Activated T-cell treated with anti-CD3 and anti-CD28 coated beads, Interleukin-2, amount 50 U/mL, for 24 hours (primary cell): ENCODE measurements at places on chromosomes 6 and 20.

GRCh38 chr20:56453352-56453751 lies 15.1 kb upstream of the RTF2 start:
- no peak for DNase-seq

DNA sequence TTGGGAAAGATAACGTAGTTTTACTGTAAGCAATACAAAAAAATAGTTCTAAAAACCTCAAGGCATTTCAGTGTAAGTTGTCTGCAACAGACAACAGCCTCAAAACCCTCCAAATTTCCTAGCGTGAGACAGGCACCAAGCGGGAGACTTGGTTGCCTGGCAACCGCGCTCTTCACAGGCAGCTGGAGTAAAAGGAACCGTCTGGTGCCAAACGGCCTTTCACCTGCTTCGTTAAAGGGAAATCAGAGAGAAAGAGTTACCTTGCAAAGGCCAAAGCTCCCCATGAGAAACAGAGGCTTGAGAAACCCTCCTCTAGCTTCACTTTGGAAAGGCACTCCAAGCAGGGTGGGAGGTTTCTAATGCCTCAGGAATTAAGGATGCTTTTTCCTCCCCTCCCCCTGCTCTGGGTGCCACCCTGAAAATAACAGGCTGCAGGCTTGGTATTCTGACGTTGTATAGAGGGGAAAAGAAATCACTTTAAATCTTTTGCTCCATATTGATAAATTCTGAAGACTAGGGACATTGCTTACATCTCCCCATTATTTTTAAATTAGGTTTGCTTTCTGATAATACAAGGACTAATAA lies 129.7 kb upstream of the UFL1 start:
- no peak for DNase-seq

GRCh38 chr20:59751075-59751711 lies 146.9 kb downstream of the PHACTR3 start:
- peak; percentile 45 for DNase-seq

DNA sequence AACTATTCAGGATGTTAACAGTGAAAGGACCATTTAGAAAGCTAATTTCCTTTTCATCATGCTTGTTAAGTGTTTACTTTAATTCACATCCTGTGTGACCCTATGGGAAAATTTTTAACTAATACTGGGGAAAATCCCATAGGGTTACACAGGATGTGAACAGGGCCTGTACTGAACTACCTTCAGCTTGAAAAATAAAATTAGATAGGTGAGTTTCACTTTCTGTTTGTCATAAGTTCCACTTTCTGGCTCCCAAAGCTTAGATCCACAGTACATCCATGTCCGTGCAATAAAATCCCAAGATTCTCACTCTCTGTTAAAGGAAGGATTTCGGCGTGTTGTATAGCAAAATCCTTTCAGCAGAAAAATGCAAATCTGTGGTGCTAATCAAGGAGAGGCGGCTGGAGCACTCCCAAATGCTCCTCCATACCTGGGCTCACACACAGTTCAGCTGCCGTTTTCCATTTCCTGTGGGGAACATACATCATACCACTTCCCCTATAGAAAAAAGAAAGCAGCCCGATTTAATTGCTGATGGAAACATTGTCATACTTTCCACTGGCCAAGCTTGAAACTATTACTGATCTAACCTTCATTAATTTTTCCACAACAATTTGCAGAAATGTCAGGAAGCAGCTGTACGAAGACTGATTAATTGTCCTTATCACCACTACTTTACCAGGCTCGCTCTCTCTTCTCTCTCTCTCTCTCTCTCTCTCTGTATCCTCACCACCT lies 125.2 kb downstream of the HIVEP2 start:
- peak; percentile 61 for DNase-seq

DNA sequence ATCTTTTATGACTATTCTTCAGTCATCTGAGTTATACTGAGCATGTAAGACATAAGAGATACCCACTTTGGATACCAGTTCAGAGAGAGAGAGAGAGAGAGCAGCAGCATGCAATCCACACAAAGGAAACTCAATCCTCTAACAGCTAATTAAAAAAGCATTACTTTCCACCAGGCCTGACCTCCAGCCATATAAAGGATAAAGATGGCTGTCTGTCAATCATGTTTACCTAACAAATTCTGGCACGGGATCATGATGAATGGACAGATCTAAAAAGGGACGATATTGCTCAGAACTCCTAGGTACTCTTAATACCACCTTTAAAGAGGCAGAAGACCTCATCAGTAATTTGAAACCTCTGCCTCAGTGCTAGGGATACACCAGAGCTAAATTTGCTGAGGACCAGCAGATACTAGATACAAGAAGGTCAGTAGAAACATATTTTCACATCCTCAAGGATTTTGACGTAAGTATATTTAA lies 159.2 kb downstream of the RPS12 start:
- no peak for DNase-seq

DNA sequence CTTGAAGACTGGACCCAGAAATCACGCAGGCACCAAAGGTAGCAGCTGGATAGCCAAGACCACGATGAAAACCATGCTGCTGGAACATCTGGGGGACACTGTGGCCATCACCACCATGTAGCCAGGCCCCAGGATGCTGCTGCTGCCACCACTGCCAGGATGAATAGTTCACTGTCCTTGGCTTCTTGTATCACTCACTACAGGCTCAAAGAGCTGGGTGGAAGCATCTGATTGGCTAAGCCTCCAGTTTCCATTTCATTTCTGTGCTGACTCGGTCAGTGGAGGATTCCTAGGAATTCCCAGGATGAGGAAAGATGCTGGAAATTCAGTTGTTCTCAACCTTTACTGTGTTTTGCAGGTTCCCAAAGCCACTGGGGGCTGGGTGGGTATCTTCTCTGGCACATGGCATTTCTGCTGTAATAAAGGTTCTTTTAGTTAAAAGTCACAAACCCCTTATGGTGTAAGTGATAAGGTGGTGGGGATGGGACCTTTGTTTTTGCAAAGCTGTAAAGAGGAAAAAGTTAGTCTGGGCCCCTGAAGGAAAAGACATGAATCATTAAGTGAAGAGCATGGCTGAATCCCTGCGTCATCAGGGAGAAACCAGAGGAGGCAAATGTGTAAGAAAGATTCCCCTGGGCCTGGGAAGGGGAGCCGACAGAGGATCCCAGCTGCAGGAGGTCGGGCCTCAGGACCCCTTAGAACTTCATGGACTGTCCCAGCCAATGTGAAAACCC lies 75.6 kb upstream of the RNF24 start:
- peak; percentile 16 for DNase-seq

- DNase-seq: no peak
Measured at GRCh38 chr6:104573350-104573749, 286.4 kb downstream of the HACE1 start.

GRCh38 chr20:59781226-59781625 lies 152.2 kb downstream of the SYCP2 start:
- no peak for DNase-seq

GRCh38 chr6:111590209-111590980 lies 15.3 kb downstream of the TRAF3IP2 start:
- DNase-seq: no peak

DNA sequence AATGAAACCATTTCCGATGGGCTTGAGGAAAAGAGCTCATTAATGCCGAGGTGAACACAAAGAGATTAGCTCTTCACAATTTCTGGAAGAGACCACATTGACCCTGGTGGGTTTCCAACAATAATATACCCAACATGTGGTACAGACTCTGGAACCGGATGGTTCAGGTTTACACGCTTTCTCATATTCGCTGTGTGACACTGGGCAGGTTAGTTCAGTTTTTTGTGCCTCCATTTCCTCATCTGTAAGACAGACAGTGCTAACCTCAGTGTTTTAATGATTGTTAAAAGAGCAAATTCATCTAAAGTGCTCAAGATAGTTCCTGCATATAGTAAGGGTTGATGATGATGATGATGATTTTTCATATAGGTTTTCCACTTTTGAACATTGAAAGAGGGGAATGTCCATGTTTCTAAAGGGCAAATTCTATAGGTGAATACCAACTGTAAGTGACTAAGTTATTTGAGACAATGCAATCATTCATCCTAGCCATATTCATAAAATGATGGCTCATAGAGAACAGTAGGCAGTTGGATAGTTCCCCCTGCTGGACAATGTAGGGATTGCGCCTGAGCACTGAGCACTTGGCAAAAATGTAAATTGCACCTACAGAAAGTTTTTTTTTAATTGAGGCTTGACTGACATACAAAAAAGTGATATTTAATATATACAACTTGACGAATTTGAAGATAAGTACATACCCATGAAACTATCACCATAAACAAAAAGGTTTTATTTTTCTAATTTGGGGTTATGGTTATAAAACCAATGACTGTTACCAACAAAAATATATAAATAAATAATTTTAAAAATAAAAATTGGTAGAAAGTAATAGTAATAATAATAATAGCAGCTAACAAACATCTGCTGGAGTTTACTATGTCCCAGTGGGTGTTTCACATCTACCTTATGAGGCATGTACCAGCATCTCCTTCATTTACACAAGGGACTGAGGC lies 2.1 kb upstream of the PERP start:
- DNase-seq: peak; percentile 83

DNA sequence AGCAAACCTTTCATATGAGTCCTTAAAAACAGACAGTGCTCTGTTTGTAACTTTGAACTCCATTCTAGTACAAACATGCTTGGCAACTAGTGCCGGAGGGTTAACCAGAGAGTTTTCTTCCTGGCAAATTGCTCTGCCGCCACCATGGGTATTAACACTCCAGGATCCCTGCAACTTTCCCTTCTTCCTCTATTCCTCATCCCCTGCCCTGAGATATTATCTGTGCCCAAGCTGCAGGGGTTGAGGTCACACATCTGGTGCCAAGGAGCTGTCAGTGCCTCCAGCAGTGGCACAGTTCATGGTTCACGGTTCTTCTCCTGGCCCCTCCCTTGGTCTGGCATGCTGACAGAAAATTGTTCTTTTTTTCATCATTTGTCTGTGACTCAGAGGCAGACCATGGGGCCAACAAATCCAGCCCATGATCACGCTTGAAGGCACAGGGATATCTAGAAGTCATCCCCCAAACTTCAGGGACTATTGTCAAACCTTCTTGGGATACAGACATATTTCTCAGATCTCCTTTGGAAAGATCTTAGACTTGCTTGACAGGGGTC lies 77.5 kb downstream of the ATXN1 start:
- no peak for DNase-seq

DNA sequence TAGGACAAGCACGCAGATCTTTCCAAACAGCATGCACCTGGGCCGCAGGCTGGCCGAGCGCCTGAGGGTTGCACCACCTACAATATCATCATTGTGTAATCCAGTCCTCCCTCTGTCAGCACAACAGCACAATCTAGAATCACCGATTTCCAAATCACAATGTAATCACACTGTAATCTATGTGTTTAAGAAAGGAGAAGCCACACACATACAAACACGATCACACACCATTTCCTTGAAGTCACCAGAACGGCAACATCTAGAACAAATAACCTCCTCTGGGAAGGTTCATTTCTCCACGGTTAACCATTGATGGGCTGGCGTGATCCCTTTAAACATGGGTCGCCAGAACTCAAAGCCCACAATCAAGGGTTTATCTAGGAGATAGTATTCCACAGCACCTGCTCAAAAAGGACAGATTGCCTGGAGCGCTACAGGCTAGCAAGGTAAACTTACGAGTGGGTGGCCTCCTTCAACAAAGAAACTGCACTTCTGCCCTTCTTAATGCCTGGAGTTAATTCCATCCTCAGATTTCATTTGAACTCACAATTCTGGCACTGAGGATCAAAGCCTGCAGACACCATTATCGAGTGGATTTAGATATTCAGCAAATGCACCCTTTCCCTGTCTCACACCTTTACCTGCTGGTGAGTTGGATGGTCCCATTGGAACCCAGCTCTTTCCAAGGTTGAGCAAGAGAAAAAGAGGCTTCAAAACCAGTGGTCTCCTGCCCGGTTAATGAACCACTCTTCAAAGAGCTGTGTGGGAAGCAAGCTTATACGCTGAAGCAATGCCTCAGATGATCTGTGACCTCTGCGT lies 83.8 kb upstream of the FOXQ1 start:
- DNase-seq: no peak

DNA sequence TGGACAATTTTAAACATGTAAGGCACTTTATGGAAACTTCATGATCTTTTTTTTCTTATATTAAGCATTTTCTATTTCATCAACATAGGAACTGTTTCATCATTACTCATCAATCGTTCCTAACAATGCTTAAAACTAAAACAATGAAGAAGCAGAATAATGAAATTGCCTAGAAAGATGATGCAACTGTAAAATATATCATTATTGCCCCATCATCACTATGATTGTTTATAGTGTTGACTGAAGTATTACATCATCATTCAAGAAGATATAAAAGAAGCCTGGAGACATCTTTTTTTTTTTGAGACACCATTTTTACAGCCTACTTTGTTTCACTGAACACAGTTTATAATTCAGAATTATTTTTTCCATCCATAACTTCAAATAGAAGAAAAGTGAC lies 147.2 kb downstream of the TRDN start:
- no peak for DNase-seq

- DNase-seq: no peak
Measured at GRCh38 chr6:11509471-11509870, 28.1 kb upstream of the TMEM170B start.

DNA sequence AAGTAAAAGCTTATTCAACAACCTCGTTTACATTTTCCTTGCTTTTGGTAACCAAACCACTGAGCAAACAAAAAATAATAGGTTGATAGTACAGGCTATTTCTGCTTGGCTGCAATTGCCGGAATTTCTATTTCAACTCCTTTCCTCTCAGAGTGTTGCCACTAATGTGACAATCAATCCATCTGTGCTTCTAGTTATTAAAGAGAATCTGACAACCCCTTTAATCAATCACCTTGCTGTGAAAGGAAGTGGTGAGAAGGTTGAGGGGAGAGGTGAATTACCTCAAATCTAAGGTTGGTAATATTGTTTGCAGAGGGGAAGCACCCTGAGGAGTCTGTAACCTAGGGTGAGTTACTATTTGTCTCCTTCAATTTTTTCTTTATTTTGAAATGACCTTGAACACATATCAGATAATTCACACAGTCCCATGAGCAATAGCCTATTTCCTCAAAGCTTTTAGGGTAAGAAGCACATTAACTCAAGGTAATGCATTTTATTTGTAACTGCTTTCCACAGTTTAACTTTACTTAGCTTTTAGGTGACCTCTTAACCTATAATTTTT lies 603.4 kb downstream of the MMUT start:
- no peak for DNase-seq

DNA sequence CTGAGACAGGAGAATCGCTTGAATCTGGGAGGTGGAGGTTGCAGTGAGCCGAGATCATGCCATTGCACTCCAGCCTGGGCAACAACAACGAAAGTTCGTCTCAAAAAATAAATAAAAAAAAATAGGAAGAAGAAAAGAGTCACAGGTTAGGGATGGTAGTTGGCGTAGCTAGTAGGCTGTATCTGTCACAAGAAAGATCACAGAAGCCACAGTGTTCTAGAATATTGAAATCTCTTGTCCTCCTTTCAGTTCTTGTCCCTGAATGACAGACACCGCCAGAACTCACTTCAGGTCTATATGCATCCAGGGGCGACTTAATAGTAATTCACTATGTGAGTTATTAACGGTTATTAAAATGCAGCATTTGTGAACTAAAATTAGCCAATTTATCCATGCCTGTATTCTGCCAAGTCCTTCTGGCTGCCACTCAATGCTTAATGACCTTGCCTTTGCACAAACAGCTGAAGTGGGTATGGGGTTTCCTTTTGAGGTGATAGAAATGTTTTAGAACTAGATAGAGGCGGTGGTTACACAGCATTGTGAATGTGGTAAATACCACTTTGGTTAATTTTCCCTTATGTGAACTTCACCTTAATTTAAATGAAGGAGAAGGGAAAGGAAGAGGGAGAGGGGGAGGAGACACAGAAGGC lies 41.3 kb upstream of the ZMYND8 start:
- no peak for DNase-seq

GRCh38 chr20:48215536-48215935 lies 430.3 kb upstream of the SULF2 start:
- DNase-seq: no peak
